ENCODE measurements at places on chromosomes 3 and 15.

DNA sequence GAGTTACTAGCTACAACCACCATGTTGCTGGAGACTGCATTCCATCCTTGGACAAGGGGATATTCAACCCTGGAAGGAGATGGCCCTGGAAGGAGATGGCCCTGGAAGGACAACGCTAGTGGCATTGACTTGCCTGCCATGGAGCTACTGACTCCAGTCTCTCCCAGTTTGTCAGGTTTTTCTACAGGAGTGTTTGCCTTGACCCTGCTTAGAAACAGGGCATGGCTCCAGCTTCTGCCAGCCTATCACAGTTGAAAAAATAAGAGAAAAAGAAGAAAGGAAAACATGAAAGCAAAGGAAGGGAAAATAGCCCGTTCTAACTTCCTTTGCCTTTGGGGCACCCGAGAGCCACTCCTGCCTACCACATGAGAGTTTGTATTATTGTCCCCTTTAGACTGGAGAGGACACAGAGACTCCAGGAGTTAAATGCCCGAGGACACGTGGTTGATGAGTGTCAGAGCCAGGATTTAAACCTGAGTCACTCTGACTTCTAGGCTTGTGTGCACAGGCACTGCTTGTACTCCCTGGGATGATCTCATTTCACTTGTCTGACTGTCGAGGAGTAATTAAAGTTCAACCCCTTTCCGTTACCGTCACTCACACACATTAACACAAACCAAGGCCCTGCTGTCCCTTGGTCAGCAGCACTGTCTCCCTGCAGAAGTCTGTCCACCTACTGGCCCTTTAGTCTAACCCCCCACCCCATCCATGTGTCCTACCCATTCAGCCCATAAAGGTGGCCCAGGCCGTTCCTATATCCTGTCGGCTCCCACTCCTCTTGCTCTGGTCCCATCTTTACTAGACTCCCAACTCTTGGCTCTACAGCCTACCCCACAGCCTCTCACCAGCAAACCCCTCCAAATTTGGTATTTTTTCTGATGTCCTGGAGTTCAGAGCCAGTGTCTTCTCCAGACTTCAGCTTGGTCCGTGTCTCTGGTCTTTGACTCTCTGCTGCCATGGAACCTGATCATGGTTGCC, 46.1 kb downstream of the C2CD4A start:
- DNase-seq, result peak; percentile 30

- DNase-seq, result no peak
These were observed 51.3 kb downstream of the TIPARP start for GRCh38 chr3:156725682-156726081.

DNA sequence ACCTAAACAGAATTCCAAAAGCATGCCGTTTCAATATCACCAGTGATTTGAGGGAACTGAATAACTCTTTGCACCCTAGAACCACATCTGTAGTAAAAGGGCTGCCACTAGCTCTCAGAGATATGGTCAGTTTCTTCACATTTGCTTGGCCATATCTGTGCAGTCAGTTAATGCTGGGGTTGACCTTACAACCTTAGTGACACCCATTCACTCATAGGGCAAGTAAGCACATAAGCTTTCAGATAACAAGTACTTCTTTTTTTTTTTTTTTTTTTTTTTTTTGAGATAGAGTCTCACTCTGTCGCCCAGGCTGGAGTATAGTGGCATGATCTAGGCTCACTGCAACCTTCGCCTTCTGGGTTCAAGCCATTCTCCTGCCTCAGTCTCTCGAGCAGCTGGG, 20.4 kb upstream of the FSIP1 start:
- DNase-seq, result no peak

DNA sequence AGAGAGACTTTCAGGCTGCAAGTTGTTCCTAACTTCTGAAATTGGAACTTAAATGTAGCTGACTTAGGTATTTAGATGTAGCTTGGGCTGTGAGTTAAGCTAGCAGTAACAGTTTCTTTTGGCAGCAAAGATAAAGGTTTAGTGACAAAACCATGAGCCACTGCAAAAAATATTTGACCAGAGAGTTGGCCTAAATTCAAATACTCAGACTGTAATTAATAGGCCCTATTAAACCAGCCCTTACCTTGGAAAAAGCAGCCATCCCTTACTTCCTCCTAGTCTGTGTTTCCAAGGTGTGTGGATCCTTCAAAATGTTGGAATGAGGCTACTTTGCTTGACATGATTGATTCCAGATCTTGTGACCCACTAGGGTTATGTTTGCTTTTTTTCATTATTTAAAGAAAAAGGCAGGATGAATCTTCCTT, 8.2 kb downstream of the TPM1 start:
- DNase-seq, result no peak

DNA sequence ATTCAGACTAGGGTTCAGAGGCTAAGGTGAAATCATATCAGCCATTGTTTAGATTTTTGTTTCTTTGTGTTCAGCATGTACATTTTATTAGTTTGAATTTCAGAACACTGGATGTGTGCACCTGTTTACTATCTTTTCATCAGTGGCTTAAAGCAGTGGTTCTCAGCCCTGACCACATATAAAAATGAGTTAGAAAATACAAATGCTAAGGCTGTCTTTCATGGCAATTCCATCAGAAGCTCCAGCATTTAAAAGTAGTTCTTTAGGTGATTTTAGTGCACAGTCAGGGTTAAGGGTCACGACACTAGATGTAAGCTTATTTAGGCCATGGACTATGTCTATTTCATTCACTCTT, 213.5 kb downstream of the NECTIN3 start:
- no peak for DNase-seq

DNA sequence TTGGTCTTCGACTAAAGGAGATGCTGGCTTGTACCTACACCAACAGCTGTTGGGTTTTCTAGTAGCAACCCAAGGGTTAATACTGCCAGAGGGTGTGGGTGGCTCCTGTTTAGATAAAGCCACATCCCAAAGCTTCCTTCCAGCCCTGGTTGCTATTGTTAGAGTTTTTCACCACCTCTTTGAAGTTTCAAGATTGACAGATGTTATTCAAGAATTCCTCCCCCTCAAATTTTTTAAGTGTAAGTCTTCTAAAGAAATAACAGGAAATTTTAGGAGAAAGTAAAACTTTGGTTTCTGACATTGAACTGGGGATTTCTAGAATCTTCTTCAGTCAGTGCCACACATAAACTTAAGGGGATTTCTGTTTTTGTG, 60.9 kb downstream of the TGFBR2 start:
- no peak for DNase-seq

DNA sequence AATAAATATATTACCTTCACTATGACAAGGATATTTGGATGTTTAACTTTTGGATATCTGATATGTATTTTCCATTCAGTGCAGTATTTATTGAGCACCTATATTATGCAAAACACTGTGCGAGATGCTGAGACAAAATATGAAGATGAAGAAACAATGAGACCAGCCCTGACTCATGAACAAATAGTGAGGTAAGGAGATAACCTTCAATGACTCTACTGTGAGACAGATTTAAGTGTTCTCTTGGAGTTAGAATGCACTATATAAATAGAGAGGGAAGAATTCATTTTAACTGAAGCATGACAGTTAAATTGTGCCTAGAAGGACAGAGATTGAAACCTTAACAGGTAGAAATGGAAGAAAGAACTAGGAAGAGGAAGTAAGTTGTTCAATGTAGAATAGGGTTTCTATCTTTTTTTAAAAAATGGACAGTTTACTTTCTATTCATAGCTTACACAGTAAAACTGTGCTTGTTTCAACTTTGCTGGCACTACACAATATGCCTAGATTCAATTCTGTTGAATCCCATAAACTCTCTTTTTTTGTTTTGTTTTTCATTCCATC, 124.2 kb downstream of the ZBTB20 start:
- no peak for DNase-seq

- no peak for DNase-seq
These were observed 352.1 kb downstream of the SHQ1 start for GRCh38 chr3:72496051-72496670.

GRCh38 chr3:13828501-13829265, 51.2 kb downstream of the WNT7A start:
- DNase-seq, result no peak

GRCh38 chr3:131110087-131110486, 83.4 kb downstream of the NEK11 start:
- peak; percentile 46 for DNase-seq

GRCh38 chr15:76386178-76386577, 49.6 kb downstream of the ISL2 start:
- no peak for DNase-seq

- no peak for DNase-seq
These were observed 30.2 kb downstream of the ZNF710 start for GRCh38 chr15:90031231-90031791.
